ENCODE measurements at places on chromosomes 11 and 22.

GRCh38 chr11:11524436-11525061, 97.3 kb downstream of the GALNT18 start:
- no peak for DNase-seq

DNA sequence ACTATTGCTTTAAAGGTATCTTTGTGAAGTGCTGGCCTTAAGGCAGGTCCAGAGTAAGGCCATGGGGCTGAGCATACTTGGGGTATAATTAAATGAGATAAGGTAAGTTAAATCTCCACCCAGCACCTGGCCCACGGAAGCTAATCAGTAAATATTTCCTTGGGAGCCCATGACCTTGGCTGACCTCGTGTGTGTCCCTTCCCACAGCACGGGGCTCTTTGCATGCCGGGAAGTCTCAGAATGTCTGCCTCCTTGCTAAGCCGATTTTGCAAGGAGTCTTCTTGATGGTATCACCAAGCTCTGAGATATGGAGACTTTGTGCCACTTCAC, 46.5 kb downstream of the ADM start:
- DNase-seq = no peak

DNA sequence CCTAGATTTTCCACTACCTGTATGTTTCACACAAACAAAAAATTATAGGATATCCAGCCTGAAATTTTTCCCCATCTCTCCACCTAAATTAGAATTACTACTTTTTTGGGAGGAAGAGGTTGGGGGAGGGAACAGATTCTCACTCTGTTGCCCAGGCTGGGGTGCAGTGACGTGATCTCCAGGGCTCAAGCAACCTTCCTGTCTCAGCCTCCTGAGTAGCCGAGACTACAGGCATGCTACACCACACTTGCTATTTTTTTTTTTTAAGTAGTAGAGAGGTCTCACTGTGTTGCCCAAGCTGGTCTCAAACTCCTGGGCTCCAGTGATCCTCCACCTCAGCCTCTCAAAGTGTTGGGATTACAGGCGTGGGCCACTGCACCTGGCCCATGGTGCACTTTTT, 9.5 kb downstream of the JAML start:
- DNase-seq = no peak

DNA sequence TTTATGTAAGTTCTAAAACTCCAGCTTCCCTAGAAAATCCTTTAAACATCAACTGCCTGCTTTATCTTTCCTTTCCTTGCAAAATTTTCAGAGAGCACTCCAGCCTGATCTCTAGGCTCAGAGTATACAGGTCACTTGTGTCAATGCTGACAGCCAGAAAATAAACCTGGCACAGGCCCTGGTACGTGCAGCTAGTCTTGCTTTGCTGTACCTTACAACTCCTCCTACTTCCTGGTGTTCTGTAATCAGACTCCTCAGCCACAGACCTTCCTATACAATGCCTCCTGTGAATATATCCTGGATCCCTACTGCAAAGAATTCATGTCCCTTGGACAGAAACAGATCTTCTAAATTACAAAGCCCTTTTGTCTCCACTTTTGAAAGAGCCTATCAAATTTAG, 24.2 kb upstream of the TMEM123 start:
- peak; percentile 41 for DNase-seq

DNA sequence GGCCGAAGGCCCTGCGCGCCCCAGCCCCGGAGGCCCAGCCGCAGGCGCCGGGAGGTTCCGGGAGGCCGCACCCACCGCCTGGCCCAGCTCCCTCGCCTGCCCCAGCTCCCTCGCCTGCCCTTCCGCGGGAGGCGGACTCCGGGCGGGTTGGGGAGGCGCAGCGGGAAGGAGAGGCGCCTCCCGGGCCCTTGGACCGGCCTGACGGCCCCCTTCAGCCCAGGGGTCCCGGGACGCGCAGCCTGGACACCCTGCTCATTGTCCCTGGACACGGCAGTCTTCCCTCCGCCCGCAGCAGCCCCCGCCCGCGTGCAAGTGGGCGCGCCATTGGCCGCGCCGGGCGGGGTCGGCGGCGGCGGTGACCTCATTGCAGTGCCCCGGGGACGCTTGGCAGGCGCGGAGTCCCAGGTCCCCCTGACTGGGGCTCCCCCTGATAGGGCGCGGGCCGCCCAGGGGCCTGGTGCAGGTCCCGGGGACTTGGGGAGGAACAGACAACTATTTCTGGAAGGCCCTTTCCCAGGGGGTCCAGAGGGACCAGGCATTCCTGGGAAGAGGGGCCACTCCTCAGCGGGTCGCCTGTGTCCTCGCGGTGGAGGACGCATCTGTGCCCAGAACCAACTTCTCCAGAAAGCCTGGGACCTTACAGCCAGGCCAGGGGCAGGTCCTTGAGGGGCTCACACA, 501 bp downstream of the CD151 start:
- peak; percentile 64 for DNase-seq

GRCh38 chr11:76600124-76600655, 70.4 kb downstream of the LRRC32 start:
- DNase-seq = no peak

- DNase-seq = no peak
Measured at GRCh38 chr11:113204280-113204679, 110.1 kb upstream of the TTC12 start.

GRCh38 chr11:86591631-86592030, 80.8 kb downstream of the ME3 start:
- DNase-seq = no peak

- DNase-seq = no peak
Measured at GRCh38 chr11:29306527-29306926, 710.3 kb downstream of the KCNA4 start.

GRCh38 chr11:43382614-43383013, 23.9 kb downstream of the TTC17 start:
- no peak for DNase-seq

- no peak for DNase-seq
Measured at GRCh38 chr11:1219834-1220815, 2.7 kb upstream of the MUC5B start.

- DNase-seq = no peak
Measured at GRCh38 chr22:37514526-37515051, 4.6 kb downstream of the CARD10 start.

DNA sequence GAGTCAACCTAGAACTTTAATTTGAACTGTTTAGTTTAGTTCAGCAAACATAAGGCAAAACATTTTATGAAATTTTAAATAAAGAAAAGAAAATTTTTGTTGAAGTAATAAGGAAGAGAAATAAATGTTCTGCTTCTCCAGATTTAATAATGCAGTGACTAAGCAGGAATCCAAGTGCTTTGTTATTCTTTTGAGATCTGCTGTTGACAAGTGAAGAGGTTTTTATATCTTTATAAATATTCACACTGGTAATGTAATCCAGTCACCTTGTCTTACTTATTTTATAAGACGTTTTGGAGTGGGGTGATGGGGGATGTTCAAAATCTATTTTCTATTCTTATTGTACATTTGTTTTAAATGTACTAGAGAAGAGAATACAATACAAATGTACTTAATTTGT, 725.9 kb upstream of the CCDC179 start:
- no peak for DNase-seq

DNA sequence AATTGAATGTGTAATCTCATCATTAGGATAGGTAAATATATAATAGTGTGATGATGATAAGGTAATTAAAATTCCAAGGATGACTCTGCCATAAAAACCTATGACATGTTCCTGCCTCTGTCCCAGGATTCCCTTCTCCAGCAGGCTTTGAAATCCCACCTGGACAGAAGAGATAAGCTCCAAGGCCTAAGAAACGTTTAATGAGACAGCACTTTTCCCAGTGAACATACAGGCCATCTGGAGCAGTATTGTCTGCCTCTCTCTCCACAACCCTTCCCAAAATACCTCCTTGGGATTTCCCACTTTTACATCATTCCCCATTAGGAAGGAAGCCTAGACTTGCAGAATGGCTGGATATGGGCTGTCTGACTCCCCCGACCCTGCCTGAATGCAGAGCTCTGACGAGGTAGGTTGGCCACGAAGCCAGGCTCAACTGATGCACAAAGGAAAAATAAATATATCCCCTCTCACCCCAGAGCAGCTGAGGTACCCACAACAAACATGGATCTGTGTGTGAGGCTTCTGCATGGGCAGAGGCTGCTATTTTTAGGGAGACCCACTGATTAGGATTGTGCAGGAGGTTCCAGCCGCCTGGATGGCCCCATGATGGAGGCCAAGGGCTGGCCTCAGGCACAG, 71.0 kb downstream of the TMPRSS5 start:
- DNase-seq = no peak

GRCh38 chr11:96168623-96169022, 174.4 kb downstream of the MAML2 start:
- peak; percentile 36 for DNase-seq

GRCh38 chr11:98431463-98432359, 589.0 kb upstream of the CNTN5 start:
- no peak for DNase-seq

DNA sequence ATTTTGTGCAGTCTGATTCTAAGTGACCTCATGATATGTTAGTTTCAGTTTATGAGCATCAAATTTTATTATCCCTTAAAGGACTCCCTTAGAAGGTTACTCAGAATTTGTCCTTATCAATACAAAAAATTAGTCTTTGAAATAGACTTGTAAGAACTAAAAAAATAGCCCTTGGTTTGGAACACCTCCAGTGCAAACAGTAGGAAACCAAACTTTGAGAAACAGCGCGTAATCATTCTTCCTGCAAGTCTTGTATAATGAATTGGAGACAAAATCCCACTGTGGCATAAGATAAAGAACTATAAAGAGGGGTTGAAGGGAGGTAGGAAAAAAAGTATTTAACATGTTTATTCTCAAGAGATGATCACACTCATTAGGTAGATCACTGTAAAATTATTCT, 10.8 kb upstream of the MSANTD4 start:
- DNase-seq = no peak

DNA sequence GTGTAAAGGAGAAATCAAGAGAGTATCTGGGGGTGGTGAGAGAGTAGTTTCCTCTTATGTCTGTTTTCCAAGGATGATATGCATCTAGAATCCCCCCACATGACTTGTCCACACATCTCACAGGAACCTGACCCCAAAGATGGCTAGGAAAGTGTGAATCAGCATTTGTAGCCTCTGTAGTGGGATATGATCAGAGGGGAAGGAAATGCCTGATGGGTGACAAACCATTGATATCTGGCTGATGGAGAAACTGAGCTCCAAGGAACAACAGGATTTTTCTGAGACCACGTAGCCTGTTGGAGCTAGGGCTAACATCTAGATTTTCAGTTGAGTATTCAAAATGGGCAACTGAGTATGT, 369.4 kb downstream of the DDX10 start:
- no peak for DNase-seq

- no peak for DNase-seq
Measured at GRCh38 chr11:82683029-82683428, 50.6 kb downstream of the FAM181B start.
